DMS79 (cell line): ENCODE measurements at places on chromosomes 5 and 9.

DNA sequence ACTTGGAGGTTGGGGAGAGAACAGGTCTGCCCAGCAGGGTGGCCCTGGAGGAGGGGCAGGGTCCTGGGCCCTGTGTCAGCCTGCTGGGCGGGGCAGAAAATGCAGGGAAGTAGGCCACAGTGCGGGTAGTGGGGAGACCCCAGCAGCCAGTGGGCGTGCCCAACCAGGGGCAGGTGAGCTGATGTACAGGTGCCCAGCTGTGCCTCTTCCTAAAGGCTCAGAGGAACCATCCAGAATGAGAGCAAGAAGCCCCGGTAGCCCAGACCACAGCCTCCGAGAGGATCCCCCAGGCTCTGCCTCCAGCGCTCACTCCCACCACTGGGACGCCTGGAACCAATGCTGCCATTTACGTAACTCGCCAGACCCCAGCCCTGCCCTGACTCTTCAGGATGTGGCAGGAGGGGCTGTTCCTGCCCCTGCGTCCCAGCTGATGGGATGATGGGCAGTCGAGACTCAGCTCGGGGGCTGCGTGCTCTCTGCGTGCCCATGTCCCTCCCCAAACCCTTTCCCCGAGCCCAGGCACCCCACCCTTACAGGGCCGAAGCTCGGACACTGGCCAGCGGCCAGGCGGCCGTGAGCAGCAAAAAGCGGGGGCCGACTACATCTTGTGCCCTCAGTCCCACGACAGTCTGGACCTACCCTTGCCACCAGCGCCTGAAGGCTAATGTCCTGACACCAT lies 17.9 kb upstream of the QRFP start:
- DNase-seq = no peak

DNA sequence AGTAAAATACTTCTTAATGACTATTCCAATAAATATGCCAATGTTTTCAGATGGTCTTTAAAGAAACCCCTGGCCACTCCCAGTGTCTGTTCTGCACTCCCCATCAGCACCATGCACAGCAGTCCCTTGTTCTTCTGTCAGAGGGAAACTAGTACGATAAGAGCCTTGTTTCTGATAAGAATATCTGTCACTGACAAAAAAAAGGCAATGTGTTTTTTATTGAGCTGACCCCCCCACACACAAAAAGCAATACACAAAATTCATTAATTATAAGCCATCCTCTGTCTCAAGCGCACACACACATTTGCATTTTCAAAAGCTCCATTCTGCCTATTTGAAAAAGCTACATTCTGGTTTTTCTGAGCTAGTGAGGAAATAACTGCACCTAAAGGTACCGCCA lies 119.1 kb downstream of the ENC1 start:
- DNase-seq = no peak

DNA sequence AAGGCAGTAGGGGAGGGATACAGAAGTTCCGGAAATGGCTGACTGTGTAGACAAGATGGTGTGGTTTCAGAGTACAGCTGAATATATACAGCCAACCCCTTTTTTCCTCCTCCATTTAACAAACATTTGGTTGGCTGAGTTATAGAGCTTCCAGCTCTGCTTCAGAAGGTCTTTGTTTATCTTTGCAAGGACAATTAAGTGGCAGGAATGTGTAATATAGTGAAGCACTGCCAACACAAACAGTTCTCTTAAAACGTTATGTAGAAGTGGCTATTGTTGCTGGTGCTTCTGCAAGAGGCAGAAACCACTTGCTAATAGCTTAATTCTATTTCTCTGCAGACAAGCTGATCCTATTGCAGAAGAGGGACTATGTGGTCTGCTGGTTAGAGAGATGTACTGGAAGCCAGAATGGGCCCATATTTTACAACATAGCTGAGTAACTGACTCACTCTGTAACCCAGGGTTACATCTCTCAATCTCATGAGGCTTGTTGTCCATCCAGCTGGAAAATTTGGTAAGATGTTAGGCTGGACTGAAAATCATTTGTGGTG lies 62.7 kb upstream of the OSMR start:
- DNase-seq = peak; percentile 92

DNA sequence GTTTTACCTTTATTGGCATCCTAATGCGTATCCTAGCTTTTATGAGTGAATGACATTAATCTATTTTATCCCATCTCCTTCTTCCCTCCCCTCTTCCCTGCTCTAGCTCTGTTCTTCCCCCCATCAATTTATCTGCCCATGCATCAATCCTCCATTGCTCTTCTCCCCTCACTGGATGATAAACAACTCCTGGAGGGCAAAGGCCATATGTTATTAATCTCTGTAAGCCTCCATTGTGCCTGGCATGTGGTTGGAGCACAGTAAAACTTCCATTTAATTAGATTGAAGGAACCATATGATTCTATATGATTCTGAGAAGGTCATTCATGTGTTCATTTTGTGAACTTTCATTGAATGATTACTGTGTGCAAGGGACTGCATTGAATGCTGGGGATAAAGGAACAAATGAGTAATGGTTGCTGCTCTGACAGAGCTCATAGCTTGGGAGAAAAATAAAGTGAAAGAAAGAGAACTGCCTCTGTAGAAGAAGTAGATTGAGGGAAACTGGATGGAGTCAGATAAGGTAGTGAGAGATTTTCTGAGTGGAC lies 85.0 kb downstream of the MEGF10 start:
- no peak for DNase-seq

GRCh38 chr5:172870715-172871461 lies 36.8 kb downstream of the ERGIC1 start:
- DNase-seq = peak; percentile 37

DNA sequence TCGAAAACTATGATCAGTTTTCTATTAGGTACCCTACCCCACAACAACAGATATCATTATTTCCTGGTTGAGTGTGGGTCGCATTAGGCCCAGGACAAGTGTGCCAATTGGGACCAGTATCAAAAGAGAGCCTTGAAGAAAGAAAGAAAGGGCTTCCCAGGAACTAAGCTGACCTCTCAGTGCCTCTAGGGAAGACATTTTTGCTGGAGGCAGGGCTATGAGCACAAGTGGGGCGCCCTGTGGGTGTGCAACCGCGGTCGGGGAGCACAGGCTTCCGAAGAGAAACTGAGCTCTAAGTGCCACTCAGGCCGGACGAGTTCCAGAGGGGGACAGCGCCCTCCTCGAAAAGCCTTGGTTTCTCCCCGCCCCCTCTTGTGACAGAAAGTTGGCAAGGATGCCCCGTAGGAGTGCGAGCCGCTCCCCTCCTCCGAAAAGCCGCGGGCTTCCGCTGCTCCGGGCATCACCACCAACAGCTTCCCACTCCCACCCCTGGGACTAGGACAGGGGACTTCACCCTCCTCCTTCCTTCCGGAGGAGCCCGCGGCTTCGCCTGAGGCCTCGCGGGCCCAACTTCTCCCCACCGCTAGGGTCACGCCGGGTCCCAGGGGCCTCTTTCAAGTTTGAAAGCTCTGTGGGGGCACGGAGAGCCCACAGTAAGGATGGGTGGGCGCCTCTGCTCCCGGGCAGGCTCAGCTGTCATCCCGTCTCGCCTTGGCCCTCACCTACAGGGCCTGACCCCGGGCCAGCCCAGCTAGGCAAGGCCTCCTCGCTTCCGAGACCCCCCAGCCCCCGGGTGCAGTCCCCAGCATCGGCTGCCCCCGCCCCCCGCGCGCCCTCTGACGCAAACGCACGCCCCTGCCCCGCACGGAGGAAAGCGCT lies 2.0 kb downstream of the NR2F1-AS1 start:
- DNase-seq = no peak

DNA sequence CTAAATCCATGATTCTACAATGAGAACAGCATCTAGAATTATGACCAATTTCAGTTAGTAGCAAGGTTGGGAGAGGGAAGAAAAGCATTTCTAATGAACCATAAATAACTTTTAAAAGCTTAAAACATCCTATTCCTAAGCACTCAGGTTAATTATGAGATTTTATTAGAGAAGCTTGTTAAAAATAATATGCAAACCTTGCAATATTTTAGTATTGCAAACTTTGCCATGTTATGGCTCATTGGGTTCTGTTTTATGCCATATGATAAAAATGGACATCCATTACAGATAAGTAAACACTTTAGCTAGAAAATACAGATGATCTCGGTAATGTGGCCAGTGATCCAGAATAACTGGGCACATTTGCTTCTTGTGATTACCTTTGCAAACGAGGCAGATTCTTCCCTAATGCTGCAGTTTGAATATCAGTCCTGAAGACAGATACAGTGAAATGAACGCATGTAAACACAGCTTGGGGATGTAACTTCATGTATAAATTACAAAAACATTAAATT lies 447.0 kb downstream of the PLK2 start:
- no peak for DNase-seq

DNA sequence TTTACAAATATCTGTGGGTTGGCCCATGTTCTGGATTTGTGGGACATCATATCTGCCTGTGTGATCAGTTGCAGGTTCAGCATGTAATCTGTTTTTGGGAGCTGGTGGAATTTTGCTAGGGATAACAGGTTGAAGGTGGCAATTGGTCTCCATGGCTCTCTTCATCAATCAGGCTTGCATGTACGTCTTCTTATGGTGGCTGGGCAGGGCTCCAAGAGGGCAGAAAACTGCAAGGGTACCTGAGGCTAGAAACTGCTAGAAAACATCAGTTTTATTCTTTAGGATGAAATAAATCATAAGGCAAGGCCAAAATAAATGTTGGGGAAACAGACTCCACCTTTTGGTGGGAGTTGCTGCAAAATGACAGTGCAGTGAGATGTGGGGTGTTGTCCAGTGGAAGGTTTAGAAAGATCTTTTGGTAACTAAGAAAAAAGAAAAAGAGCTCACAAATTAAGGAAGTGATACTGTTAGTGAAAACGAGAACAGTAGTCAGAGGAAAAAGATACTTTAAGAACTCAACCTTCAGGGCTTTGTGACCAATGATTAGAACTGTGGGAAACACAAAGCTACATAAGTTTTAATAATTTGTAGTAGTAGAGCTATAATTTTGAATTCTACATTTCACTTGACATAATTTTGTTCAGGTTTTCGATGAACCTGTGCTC lies 300.7 kb upstream of the IZUMO3 start:
- DNase-seq = no peak

GRCh38 chr5:132501961-132502931 lies 11.7 kb upstream of the IRF1 start:
- no peak for DNase-seq

DNA sequence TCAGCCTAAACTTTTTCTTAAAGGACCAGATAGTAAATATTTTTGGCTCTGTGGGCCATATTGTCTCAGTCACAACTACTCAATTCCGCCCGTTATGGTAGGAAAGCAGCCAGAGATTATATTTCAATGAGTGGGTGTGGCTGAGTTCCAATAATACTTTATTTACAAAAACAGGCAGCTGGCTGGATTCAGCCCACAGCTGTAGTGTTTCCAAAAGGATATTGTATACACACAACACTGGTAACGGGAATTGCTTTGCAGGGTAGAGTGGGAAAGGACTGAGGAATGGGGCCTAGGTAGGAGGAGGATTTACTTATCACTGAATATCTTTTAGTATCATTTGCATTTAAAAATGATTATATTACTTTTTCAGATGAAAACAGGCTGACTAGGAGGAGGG lies 21.0 kb downstream of the GCNT4 start:
- DNase-seq = no peak

DNA sequence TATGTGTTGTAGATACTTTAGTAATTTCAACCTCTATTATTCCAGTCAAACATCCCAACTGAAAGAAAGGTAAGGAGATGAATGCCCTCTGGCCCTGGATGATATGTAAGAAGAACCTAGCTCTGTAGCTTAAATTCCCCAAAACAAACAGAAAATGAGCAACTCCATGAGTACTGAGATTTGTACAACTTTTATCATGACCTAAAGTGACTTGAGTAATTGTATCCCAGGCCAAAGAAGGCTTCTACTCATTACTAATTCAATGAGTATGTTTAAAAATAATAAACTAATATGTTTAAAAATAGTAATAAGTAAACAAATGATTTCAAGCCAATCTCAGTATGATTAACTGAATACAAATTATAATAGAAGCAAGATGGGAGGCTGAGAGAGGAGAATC lies 414.0 kb upstream of the ACTBL2 start:
- no peak for DNase-seq

DNA sequence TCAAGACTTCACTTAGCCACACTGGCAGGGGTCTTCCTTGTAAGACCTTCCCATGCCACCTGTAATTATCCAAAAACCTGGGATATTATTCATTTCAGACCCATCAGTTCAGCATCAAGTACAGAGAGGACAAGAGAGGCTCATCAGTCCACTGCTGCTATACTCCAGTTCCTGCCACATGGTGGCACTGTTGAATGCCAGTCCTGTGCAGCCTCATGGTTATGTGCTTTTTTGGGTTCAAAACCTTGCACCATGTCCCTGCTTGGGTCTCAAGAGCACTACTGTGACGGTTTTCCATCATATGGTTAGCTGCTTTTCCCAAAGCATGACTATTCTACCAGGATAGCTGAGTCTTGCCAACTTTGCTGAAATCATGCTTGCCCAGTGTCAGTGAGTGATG lies 8.5 kb downstream of the PTGS1 start:
- no peak for DNase-seq
